ENCODE measurements at places on chromosomes 12 and 14.

GRCh38 chr12:49624921-49625577 lies 1.7 kb downstream of the PRPF40B start:
- DNase-seq: no peak

GRCh38 chr12:81591256-81591655 lies 167.9 kb downstream of the PPFIA2 start:
- DNase-seq: no peak

DNA sequence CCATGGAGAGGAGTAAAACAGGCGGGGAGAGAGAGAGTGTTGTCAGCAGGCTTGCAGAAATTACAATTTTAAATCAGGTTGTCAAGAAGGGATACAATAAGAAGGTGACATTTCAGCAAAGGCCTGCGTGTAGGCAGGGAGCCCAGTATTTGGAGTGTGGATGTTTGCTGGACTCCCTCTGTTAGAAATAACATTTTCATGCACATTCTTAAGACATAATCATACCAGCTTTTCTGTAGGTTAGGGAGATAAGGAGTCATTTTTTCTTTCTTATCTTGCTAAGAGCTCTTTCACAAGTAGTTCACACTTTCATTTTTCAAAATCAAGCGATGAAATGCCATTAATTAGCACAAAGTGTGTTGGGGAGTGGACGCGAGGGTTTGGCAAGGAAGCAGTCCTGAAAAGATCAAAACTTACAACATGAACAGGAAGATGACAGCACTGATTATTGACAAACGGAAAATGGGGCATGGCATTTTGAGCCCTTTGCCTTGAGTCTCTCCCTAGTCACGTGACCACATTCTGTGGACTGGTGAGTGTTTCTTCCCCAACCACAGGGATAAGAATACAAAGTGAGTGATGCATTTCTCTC lies 160.2 kb downstream of the DAD1 start:
- DNase-seq: no peak

GRCh38 chr12:12673296-12673695 lies 22.7 kb downstream of the GPR19 start:
- no peak for DNase-seq

GRCh38 chr14:104096751-104097700 lies 11.5 kb downstream of the ASPG start:
- DNase-seq: no peak

GRCh38 chr12:38931461-38931860 lies 26.1 kb upstream of the CPNE8 start:
- DNase-seq: no peak

- no peak for DNase-seq
Observed at GRCh38 chr12:14072987-14073386, 91.6 kb upstream of the GRIN2B start.

GRCh38 chr14:35258420-35258819 lies 33.8 kb upstream of the PSMA6 start:
- no peak for DNase-seq

Measured in activated gamma-delta T cell treated with anti-CD3 and anti-CD28 coated beads, Interleukin-2, amount 50 U/mL, for 16 hours (primary cell).